ENCODE measurements at places on chromosomes 1 and 21.

DNA sequence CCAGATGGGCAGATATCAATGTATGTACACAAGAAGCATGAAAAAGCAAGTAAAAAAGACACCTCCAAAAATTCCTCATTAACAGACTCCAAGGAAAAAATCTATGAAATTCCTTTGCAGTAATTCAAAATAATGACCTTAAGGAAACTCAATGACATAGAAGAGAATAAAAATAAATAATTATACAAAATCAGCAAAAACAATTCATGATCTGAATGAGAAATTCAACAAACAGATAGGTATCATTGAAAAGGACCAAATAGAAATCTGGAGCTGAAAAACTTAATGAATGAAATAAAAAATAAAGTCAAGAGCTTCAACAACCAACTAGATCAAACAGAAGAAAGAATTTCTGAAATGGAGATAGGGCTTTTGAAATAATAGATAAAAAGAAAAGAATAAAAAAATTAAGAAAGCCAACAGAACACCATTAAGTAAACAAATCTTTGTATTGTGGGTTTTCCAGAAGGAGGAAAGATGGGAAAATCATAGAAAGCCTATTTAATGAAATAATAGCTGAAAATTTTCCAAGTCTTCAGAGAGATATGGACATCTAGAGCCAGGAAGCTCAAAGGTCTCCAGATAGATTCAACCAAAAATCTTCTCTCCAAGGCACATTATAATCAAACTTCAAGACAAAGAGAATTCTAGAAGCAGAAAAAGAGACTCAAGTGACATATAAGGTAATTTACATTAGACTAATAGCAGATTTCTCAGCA, 52.0 kb upstream of the KCNK1 start:
- no peak for DNase-seq

GRCh38 chr1:25544819-25545218, 1.4 kb downstream of the LDLRAP1 start:
- DNase-seq: no peak

DNA sequence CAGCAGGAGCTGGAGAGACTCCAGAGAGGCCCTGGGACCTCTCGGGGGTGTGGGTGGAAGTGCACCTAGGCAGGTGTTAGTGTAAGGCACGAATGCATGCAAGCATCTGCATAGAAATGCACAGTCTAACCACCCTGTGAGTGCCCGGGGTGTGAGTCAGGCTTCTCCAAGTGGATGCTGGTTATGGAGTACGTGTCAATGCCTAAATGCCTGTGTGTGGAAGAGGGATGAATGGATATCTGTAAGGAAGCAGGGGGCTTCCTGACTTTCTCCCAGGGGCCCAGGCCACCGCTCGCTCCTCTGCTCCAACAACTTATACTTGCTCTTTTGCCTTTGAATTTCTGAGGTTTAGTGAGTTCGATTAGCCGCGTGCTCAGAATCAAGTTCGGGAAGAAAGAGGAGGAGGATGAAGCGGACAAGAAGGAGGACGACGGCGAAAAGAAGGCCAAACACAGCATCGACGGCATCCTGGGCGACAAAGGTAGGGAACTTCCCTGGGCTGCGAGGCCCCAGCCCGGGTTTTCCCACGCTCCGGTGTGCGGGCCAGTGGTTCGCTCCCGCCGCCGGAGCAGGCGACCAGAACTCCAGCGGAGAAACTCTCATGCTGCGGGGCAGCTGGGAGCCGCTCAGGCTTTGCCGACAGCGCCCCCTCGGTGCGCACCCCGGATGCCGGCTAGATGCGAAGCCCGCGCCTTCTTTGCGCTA, 5.4 kb downstream of the PAX7 start:
- no peak for DNase-seq

GRCh38 chr1:159985473-159985872, 31.4 kb upstream of the SLAMF9 start:
- no peak for DNase-seq

- DNase-seq: no peak
Measured at GRCh38 chr1:225707824-225708223, 54.9 kb upstream of the ENAH start.

GRCh38 chr1:23101887-23102286, 66.8 kb downstream of the LUZP1 start:
- no peak for DNase-seq

DNA sequence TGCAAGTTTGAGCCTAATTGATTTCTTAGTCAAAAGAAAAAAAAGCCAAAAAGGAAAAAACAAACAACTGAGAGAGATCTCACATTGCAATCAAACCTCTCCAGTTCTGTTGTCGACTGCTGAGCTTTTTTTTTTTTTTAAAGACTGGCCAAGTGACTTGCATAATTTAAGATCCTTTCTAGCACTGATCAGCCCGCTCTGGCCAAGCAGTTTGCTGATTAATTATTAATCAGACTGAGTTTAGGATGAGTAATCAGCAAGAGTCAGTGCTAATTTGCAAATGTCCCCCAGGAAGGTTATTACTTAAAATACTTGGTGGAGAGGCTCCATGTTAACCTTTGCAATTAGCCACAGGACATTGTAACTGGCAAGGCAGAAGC, 39.3 kb downstream of the HMGB4 start:
- DNase-seq: no peak

GRCh38 chr1:6897138-6897537, 111.9 kb downstream of the CAMTA1 start:
- DNase-seq: no peak

DNA sequence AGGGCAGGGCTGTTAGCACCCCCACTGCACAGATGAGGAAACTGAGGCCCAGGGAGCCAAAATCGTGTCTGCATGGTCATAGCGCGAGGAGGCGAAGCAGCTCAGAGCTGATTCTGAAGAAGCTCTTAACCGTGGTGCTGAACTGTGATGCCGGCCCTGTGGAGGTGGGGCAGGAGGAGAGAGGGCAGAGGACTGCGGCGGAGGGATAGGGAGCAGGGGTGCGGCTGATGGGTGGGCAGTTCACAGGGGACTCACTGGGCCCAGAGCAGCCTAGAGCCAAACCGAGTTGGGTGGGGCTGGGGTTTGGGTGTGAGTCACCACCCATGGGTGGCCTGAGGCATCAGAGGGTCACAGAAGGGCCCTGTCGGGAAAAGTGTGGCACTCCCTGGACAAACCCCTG, 74.7 kb downstream of the RAP1GAP start:
- no peak for DNase-seq

DNA sequence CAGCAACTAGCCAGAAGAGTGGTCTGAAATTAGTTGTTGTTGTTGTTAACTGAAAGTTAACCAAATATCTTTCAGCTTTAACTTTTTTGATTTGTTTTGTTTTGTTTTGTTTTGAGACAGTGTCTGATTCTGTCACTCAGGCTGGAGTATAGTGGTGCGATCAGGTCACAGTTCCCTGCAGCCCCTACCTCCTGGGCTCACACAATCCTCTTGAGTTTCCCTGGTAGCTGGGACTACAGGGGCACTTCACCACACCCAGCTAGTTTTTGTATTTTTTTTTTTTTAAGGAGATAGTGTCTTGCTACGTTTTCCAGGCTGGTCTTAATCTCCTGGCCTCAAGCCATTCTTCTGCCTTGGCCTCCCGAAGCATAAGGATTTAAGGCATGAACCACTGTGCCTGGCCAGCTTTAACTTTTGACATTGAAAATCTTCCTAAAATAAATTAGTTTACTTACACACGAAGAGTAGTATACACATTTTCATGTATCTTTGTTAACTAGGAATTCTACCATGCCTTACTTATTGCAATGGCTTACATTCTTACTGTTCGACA, 45.0 kb downstream of the GNG12 start:
- DNase-seq: no peak

DNA sequence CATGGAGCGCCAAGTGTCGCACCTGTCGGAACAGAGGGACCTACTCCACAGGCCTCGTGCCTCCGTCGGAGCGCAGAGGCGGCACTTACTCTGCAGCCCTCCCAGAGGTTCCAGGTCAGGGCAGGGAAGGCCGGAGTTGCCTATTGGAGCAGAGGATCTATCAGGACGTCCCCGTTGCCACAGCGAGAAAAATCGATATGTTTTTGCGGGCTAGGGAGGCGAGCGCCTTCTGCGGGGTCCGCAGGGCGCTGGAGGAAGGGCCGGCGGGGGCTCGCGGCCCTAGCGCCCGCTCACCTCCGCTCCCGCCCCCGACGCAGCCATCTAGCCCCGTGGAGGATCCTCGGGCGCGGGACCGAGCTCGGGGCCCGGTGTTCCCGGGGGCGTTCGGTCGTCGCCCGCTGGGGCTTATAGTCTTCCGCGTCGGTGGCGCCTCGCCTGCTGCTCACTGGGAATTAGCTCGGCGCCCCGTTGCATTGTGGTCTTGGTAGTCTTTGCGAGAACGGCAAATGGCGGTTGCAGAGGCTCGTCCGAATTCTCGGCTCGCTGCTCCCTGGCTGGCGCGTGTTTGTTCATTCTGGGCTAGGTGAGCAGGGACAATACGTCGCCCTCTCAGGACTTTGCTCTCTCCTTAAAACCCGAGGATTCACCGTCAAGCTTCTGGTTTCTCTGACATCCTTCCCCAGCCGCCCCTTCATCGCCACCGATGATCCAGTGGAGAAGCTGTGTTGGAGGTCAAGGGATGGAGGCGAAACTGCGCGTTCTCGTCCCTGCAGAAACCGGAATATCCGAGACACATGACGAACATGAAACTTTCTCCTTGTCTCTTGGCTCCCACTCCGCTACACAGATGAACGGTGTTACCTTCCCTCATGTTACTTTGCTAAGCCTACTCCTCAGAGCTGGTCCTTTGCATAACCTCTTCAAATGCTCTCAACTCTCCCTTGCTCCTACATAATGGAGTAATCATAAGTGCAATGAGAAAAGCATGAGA, at the start of gene JTB:
TSS of gene JTB (minus strand) at position 425 of the 991 bp plus-strand sequence. CDS start at position 3, 422 bp downstream.
- DNase-seq: peak; percentile 83

GRCh38 chr1:54173681-54174080, 20.9 kb upstream of the CDCP2 start:
- no peak for DNase-seq

GRCh38 chr1:78911956-78912880, 94.3 kb downstream of the ADGRL4 start:
- DNase-seq: no peak

DNA sequence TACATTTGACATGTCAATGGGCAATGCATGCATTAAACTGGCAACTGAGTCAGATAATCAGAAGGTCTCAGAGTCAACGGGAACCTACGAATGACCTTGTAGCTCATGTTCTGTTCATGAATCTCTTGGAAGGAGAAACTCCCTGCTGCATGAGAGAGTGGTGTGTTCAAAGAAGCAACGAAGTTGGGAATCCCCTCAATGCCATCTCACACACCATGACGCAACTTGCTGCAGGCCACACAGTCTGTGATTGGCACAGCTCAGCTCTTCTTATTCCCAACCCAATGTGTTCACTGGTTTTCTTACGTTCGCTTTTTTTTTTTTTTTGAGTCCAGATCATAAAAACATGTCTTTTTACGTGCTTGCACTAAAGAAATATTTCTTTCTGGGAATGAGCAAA, 53.5 kb upstream of the PRDM2 start:
- DNase-seq: no peak

- DNase-seq: no peak
Measured at GRCh38 chr1:30780409-30780808, 22.8 kb upstream of the LAPTM5 start.

DNA sequence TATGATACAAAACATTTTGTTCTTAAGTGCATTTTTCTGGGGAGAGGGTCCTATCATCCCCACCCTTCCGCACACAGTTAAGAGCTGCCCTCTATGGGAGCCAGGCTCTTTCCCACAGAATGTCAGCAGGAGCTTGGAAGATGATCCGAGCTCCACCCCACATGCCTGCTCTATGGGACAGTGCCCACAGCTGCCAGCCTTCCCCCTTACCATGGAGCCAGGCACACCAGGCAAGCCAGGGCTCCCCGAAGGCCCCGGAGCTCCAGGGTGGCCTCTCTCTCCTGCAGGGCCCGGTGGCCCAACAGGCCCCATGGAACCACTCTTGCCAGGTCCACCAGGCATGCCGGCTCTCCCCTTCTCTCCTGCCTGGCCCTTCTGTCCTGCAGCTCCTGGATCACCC, 10.4 kb upstream of the PEF1 start:
- DNase-seq: no peak

- no peak for DNase-seq
Measured at GRCh38 chr1:10612436-10613160, 137.8 kb downstream of the PEX14 start.

GRCh38 chr1:59199719-59200376, 97.0 kb upstream of the FGGY start:
- no peak for DNase-seq

GRCh38 chr1:23224739-23225648, 7.7 kb upstream of the HTR1D start:
- DNase-seq: no peak

DNA sequence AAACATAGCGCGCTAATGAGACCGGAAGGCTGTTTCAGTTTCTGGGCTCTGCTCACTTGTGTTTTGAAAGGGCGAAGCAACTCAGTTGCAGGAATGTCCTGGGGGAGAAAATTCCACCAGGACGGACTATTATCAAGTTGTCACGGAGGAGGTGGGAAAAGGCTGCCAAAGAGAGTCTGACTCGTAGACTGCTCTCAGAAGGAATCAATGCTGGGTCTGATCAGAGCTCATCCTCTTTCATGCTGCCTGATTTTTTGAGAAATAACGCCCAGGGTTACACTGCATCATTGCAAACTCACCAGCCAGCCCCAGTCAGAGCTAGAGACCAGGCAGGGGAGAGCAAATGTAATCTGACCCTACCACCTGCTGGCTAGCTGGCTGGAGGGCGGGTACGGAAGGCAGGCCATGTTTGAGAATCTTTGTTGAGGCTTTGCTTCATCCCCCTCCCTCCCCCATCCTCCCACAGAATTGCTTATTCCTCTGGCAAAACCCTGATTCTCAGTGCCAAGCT, 36.4 kb upstream of the BCL9 start:
- DNase-seq: no peak

DNA sequence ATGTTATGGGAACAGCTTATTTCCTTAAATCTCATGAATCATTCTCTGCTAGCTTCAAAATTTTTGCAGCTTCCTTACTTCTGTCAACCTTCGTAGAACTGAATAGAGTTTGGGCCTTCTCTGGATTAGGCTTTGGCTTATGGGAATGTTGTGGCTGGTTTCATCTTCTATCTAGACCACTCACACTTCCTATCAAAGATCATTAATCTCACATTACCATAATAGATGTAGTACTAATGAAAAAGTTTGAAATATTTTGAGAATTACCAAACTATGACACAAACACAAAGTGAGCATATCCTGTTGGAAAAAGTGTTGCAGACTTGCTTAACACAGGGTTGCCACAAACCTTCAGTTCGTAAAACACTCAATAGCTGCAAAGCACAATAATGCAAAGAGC, 30.3 kb downstream of the ASPM start:
- DNase-seq: no peak

DNA sequence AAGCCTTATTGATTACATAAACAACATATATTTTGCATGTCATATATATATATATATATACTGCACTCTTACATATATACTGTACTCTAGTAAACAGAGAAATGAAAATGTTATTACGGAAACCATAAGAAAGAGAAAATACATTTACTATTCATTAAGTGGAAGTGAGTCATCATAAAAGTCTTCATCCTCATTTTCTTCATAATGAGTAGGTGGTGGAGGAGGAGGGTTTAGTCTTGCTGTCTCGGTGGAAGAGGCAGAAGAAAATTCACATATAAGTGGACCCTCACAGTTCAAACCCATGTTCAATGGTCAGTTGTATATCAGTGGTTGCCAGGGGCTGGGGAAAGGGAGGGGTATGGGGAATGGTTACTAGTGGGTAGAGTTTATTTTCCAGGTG, 8.0 kb upstream of the IFNLR1 start:
- DNase-seq: no peak
